ENCODE measurements at places on chromosomes 11 and 22. TPM values are rescaled to one million over a fixed set of nuclear protein-coding genes. Genes with fewer than 3 reads are reported as not detected.
A peak's percentile ranks its signal among the peaks of the same experiment; 100 is the strongest.

The ADAMTS8 gene
- total RNA-seq, result not detected

The HORMAD2 gene
- not detected for total RNA-seq

The CHRM1 gene
- not detected for total RNA-seq

The TSSK2 gene
- not detected for total RNA-seq

The MS4A4E gene
- not detected for total RNA-seq

The DDIAS gene
- 0.67 TPM for total RNA-seq

The ALG9 gene
- 28.2 TPM for total RNA-seq

The MOV10L1 gene
- total RNA-seq, result not detected

The DTX4 gene
- 3.4 TPM for total RNA-seq

The TCN1 gene
- total RNA-seq, result 0.42 TPM

The UCP3 gene
- total RNA-seq, result 4.8 TPM

The RAB30 gene
- 14.1 TPM for total RNA-seq

The CBY1 gene
- 35.2 TPM for total RNA-seq

The SLC22A6 gene
- total RNA-seq, result not detected

DNA sequence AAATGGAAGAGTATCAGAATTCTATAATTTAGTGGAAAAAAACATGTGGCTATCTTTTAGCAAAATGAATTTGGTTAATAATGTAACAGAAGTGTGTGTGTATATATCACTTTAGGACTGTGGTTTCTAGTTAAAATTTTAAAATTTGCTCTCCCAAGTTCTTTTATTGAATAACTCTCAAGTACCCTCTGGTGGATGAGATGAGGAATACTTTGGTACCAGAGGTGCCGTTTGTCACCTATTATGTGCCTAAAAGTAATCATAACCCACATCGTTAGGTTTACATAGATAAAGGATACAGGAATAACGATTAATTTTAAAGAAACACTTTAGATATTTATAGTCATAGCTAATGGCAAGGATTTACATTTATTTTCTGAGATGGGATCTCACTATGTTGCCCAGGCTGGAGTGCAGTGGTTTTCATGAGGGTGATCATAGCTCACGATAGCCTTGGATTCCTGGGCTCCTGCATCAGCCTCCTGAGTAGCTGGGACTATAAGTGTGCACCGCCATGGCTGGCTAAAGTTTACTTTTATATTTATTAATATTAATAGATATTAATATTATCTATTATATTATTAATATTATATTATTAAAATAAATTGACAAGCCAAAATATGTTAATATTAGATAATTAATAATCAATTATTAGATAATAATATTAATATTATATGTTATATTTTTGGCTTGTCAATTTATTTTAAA lies 66.7 kb upstream of the CAPRIN1 start:
- H3K27ac ChIP-seq, result no peak overlapping the region
- H3K4me3 ChIP-seq, result no peak overlapping the region
- no peak for DNase-seq
- H3K27me3 ChIP-seq, result no peaks in the 10 kb centered on the region

GRCh38 chr11:29005401-29005980 lies 897.3 kb downstream of the METTL15 start:
- no peaks in the 10 kb centered on the region for H3K4me1 ChIP-seq
- H3K36me3 ChIP-seq, result no peaks in the 10 kb centered on the region
- no peak overlapping the region for H3K4me3 ChIP-seq
- H3K27ac ChIP-seq, result no peak overlapping the region

- H3K36me3 ChIP-seq, result no peaks in the 10 kb centered on the region
- peak overlapping the region; percentile 73 for H3K27ac ChIP-seq
- H3K27me3 ChIP-seq, result no peaks in the 10 kb centered on the region
- no peak overlapping the region for H3K4me3 ChIP-seq
These were observed 3.4 kb upstream of the UCP3 start for GRCh38 chr11:74012074-74012809.

GRCh38 chr22:27372969-27373670 lies 428.4 kb downstream of the MN1 start:
- no peak overlapping the region for H3K4me3 ChIP-seq
- H3K27me3 ChIP-seq, result no peaks in the 10 kb centered on the region
- no peak for DNase-seq

DNA sequence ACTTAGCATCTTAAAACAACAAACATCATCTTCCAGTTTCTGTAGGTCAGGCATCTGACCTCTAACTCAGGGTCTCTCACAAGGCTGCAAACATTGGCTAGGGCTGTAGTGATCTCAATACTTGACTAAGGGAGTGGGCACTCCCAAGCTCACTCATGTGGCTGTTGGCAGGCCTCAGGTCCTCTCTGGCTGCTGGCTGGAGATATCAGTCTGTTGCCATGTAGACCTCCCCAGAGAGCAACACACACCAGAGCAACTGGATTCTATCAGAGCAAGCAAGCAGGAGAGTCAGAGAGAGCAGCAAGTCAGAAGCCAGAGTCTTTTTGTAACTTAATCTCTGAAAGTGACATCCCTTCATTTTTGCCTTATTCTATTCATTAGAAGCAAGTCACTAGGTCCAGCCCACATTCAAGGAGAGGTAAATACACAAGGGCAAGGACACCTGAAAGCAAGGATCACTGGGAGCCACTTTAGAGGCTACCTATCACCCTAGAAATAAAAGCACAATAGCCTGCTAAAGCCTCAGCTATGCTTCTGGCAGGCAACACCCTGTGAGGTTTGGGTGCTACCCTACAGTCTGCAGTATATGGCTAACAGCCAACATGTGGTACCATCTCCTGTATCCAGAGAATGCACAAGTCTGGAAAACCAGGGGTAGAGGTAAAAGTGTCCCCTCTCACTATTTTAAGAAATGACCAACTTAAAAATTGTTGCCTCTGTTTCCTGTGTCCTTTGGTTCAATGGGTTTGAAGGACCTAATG lies 33.5 kb upstream of the CD44 start:
- H3K4me3 ChIP-seq, result no peak overlapping the region
- H3K4me1 ChIP-seq, result peaks cover 44% of the 10 kb centered on the region
- no peaks in the 10 kb centered on the region for H3K27me3 ChIP-seq
- H3K36me3 ChIP-seq, result no peaks in the 10 kb centered on the region
- H3K27ac ChIP-seq, result no peak overlapping the region

DNA sequence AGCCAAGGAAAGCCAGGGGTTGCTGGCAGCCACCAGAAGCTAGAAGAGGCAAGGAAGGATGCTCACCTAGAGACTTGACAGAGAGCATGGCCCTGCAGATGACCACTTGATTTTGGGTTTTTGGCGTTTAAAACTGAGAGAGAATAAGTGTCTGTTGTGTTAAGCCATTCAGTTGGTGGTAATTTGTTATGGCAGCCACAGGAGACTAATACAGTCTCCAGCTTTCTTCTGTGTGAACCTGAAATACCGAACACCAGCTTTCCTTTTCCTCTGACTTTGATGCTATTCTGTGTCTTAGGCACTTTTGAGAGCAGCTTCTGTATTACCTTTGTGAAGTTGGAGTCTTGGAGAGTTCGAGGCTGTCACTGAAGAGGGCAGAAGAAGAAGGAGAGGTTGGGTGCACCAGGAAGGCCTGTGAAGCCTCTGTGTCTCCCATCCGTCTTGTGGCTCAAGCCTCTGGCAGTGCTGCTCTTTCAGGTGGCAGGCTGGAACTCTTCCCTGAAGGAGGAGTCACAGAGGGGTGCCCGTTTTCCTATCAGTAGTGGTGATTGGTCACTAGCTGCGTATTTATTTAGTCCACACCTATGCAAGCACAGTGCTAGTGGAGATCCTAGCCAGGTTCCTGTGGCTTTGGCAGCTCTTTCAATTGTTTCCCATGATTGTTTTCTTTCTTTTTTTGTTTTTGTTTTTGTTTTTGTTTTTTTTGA lies 2.5 kb downstream of the TBC1D22A start:
- no peak overlapping the region for H3K4me3 ChIP-seq
- peaks cover 58% of the 10 kb centered on the region for H3K4me1 ChIP-seq
- no peaks in the 10 kb centered on the region for H3K27me3 ChIP-seq
- no peaks in the 10 kb centered on the region for H3K36me3 ChIP-seq
- peak overlapping the region; percentile 99 for H3K27ac ChIP-seq

- H3K27ac ChIP-seq, result no peak overlapping the region
- no peaks in the 10 kb centered on the region for H3K27me3 ChIP-seq
- no peaks in the 10 kb centered on the region for H3K36me3 ChIP-seq
- peaks cover 5% of the 10 kb centered on the region for H3K4me1 ChIP-seq
- DNase-seq, result no peak
- no peak overlapping the region for H3K4me3 ChIP-seq
These were observed 9.5 kb upstream of the GGA1 start for GRCh38 chr22:37599153-37599552.

DNA sequence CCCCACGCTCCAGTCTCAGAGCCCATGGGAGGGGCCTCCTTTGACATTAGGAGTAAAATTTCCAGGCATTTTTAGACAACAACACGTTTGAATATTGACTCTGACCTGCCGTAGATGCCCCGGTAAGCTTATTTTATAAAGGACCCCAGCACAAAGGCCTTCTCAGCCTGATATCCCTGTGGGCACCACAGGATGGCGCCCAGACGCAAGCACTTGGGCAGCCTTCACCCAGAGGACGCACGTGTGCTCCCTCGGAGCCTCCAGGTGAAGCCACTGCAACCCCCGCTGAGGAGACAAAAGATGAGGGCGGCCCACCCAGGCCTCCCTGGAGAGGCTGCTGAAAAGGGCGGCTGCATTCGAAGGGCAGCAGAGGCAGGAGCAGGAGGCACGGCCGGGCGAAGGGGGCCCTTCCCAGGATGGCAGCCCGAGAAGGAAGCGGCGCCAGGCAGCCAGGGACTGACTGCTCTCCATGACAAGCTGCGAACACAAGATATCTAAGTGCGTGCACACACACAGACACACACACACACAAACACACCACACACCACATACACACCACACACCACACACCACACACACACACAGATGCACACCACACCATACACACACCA lies 15.2 kb upstream of the TH start:
- H3K36me3 ChIP-seq, result no peaks in the 10 kb centered on the region
- no peak overlapping the region for H3K4me3 ChIP-seq
- H3K27ac ChIP-seq, result no peak overlapping the region
- no peaks in the 10 kb centered on the region for H3K4me1 ChIP-seq
- peaks cover 6% of the 10 kb centered on the region for H3K27me3 ChIP-seq

DNA sequence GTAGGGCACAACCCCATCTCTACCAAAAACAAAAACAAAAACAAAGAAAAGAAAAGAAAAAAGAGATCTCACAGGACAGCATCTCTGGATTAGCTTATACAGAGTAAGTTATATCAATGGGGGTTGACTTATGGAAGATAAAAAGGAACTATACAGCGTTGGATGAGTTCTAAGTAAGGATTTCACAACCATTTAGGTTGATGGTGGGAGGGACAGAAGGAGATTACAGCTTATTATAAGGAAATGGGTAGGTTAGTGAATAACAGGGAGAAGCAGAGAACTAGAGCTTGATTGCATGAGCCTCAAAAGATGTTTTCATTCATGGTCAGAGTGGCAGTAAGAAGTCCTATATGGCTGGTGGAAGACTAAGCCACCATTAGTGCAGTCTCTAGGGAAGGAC lies 60.3 kb downstream of the CECR2 start:
- no peaks in the 10 kb centered on the region for H3K36me3 ChIP-seq
- no peak overlapping the region for H3K4me3 ChIP-seq
- H3K27ac ChIP-seq, result no peak overlapping the region
- H3K27me3 ChIP-seq, result no peaks in the 10 kb centered on the region
- no peak for DNase-seq

DNA sequence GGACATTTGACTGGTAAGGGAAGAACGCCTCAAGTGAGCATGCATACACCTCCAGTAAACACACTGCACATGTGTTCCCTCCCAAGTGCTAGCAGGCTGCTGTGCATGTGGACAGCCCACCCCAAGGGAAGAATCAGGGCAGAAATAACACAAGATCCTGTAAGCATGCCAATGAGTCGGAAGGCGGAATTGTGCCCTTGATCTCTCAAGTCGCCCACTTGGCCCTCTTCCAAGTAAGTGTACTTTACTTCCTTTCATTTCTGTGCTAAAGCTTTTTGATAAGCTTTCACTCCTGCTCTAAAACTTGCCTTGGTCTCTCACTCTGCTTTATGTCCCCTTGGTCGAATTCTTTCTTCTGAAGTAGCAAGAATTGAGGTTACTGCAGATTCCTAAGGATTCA lies 139.6 kb downstream of the TRPC6 start:
- no peak overlapping the region for H3K4me3 ChIP-seq
- no peak overlapping the region for H3K27ac ChIP-seq
- no peaks in the 10 kb centered on the region for H3K27me3 ChIP-seq
- DNase-seq, result no peak
- no peaks in the 10 kb centered on the region for H3K4me1 ChIP-seq

- H3K4me3 ChIP-seq, result no peak overlapping the region
- H3K27me3 ChIP-seq, result no peaks in the 10 kb centered on the region
- no peaks in the 10 kb centered on the region for H3K36me3 ChIP-seq
- H3K4me1 ChIP-seq, result no peaks in the 10 kb centered on the region
These were observed 416.5 kb upstream of the DDI1 start for GRCh38 chr11:103619938-103620337.

DNA sequence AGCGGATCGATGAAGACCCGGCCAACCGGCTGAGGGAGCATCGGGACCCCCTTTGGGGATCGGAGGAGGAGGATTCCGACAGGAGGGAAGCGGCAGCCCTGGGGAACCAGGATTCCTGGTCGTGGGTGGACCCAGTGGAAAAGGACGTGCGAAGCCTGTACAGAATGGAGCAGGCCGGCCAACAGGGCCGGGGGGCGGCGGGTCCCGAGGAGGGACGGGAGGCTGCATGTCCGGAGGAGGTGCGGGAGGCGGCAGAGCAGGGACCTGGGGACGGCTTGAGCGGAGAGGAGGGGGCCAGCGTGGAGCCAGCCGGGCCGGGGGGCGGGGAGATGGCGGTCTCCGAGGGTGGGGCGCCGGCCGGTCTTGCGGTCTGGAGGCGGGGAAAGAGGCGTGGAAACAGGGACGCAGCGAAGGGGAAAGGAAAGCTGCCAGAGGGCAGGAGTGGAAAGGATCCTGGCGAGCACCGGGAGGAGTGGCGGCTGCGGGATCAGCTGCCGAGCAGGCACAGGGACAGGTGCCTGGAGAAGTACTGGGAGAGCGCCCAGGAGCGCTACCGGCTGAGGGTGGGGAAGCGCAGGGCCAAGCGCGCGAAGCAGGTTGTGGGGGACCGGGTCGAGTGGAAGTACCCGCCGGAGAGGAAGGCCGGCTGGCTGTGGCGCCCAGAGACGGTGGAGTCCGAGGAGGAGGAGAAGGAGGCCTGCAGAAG lies at the start of gene ANO5:
Gene ANO5, plus strand, starts transcription at position 444 of the 706 bp plus-strand sequence. CDS start 408 bp downstream, outside the sequence.
- no peaks in the 10 kb centered on the region for H3K27me3 ChIP-seq
- no peak within 1 kb of the TSS for H3K4me3 ChIP-seq
- no peaks in the 10 kb centered on the region for H3K36me3 ChIP-seq
- H3K4me1 ChIP-seq, result no peaks in the 10 kb centered on the region

DNA sequence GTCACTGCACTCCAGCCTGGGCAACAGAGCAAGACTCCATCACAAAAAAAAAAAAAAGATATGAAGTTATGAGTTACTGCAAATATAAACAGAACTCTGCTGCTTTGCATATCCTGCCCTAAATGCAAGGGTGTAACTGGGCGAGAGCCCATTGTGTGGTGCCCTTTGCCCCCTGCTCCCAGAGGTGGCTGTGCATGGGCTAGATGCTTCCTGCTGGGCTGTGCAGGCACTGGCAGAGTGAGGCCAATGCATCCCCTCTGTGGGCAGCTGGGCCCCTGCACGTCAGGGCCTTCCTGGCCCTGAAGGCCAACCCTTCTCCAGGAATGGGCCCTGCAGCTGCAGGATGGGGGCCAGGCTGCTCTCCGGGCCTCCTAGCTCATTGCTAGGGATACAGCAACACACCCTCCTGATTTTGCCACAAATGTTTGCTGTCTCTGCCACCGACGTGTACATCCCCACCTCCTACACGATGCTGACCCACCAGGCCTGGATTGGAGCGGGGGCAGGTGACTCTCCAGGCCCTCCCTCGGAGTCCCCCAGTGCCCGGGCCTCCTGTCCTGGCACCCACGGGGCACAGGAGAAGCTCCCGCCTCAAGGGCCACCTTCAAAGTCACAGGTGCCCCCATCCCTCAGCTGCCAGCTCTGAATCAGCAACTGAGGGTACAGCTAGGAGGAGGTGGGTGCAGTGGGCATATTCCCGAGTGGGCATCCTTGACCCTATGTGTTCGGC lies 40.7 kb upstream of the COMT start:
- no peak overlapping the region for H3K4me3 ChIP-seq
- H3K36me3 ChIP-seq, result no peaks in the 10 kb centered on the region
- no peak overlapping the region for H3K27ac ChIP-seq
- H3K4me1 ChIP-seq, result peaks cover 7% of the 10 kb centered on the region
